ENCODE measurements at places on chromosomes 12 and 14. TPM values are rescaled to one million over a fixed set of nuclear protein-coding genes. Genes with fewer than 3 reads are reported as not detected.
A peak's percentile ranks its signal among the peaks of the same experiment; 100 is the strongest.

DNA sequence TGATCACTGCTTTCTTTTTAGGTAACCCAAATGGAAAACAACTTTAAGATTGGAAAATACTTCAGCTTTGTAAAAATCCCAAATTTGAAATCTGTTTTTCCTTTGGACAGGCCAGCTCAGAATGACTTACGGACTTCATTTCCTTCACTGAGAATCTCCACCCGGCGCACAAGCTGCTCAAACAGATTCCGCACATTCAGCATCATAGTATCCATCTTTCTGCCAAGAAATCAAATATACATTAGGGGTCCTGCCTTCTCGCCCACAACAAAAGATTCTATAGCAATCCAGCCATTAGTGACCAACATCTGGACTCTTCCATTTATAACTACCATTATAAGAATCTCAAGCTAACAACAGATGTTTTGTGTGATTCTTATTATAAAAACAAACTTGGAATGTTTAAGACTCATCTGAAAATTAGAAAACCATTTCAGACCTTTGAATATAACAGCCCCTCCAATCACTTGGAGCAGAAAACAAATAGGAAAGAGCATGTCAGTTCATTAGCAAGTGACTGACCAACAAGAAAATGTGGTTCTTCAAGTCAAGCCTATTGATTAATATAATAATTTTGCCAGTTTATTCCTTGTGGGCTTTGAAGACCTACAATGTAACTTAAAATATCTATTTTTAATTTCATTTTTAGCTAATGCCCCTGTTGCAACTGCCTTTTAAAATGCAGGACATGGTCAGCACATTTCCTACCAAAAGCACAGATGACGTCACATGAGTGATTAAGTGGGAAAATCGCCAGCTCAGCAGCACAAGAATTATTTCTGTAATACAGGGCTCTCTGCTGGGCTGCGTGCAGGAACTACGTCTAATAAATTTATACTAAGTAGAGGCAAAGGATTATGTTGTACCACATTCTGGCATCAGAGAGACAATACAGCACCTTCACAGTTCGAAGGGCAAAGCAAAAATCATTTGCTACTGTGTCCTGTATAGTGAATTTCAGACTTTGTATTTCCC is 8.5 kb downstream of the RACGAP1 start:
- DNase-seq, result peak; percentile 70

SIX1 gene
- 0.24 TPM for total RNA-seq

CABP1 gene
- 1.5 TPM for total RNA-seq

DIO2 gene
- 5.0 TPM for total RNA-seq

SLC25A21 gene
- total RNA-seq, result 0.77 TPM

GRCh38 chr12:10031771-10032175 is 1.3 kb downstream of the CLEC9A start:
- DNase-seq, result no peak

- peak; percentile 68 for DNase-seq
Observed at GRCh38 chr14:59424341-59425071, 40.7 kb downstream of the GPR135 start.
